Stimulated activated CD4-positive, alpha-beta T cell treated with anti-CD3 and anti-CD28 coated beads, TNF-alpha, amount 100 ng/mL, for 24 hours (primary cell): ENCODE measurements at places on chromosomes 3 and 15.

GRCh38 chr15:33242165-33242564, 47.7 kb upstream of the FMN1 start:
- DNase-seq: peak; percentile 3

GRCh38 chr3:140296796-140297352, 361.9 kb downstream of the CLSTN2 start:
- no peak for DNase-seq

DNA sequence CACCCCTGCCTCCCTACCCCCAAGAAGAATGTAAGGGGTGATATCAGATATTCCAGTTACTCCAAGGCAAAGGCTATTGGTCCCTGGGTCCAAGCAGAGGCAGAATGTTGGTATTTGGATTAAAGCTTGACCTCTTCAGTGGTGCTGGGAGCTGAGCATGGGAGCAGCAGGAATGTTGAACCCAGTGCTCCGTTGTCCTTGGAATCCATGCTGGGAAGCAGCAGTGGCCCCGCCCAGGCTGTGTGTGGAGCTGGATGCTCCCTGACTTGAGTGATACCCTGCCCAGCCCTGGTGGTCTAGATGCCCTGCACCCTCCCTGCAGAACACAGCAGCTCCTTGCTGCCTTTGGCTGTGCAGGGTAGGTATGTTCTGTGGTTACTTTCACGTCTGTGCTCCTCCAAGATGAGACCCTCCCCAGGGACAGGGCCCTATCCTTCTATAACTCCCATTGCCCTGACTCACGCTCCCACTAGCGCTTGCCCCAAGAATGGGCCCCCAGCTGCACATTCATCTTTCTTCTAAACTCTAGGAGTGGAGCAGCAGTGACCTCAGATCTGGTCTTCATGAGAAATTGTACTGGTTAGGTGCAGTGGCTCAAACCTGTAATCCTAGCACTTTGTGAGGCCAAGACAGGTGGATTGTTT, 35.1 kb downstream of the UMPS start:
- DNase-seq: no peak

- DNase-seq: no peak
These were observed 3.5 kb upstream of the PARP16 start for GRCh38 chr15:65290228-65290627.

DNA sequence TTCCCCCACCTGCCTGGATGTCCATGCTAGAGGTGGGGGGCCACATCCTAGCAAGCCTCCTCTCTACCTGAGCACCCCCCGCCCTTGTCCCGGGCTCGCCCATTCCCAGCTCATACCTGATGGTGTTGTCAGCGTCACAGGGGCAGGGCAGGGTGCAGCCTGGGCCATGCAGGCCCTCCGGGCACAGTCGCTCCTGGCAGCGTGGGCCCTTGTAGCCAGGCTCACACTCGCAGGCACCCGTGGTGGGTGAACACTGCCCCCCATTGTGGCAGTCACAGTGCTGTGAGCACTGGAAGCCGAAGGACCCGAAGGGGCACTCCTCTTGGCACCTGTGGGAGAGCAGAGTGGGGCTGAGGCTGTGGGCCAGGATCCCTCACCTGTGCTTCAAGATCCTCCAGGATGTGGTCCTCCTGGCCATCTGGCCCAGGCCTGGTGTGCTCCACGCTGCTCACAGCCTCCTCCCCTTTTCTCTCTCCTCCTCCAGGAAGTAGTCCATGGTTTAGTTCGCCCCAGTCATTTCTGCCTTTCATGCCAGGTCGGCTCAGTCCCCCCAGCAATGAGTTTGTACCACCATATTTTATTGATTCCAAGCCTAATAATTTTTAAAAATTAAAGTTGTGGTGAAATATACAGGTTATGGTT, 95.6 kb downstream of the RAB11A start:
- DNase-seq: no peak

GRCh38 chr3:133531981-133532380, 41.5 kb upstream of the CDV3 start:
- no peak for DNase-seq

DNA sequence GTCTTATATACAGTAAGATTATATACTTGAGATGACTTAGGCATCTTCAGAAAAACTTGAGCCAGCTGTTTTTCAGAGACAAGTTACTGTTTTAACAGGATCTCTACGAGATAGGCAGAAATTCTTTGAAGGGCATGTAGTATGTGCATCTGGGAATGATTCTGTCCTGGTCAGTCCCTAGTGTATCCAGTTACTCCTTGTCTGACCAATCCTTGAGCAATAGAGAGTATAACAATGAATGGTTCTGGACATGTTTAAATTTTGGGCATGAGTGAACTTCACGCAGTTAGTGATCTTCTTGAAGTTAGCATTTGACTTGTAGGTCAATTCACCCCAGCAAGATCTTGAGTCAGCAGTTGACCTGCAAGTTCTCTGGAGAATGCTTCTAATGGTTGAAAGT, 24.7 kb upstream of the HHLA2 start:
- DNase-seq: no peak

GRCh38 chr3:178010306-178010705, 525.9 kb upstream of the KCNMB2 start:
- DNase-seq: no peak

- DNase-seq: no peak
These were observed 156.6 kb upstream of the UBE2E2 start for GRCh38 chr3:23046536-23046935.

DNA sequence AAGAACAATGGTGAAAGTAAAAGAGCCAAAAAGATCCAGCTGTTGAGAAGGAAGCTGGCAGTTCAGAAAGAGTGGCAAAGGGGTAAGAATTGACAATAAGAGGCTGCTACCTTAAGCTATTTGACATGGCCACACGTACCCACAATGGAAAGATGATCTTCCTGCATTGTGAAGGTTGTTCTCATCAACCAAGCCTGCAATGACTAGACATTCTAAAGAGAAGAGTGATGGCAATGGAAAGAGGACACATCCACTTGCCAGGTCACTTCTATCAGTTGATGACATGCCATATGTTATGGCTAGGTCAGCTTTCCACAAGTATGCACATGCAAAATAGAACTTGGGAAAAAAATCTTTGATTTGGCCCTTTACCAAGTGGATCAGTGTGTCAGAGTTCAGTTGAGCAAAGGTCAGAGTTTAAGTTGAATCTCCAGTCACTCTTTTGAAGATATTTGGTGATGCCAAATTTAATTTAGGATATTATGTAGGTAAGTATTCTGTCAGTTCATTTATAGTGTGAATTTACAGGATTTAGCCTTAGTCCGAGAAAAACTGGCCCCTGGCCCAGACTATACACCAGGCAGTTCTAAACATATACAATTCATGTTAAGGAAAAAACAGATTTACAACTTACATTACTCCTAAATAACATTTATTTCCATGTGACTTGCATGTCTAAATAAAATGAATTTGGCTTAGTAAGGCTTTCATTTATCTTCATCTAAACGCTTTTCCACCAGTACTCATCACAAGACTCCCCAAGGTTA, 104.9 kb upstream of the FLNB start:
- DNase-seq: no peak

DNA sequence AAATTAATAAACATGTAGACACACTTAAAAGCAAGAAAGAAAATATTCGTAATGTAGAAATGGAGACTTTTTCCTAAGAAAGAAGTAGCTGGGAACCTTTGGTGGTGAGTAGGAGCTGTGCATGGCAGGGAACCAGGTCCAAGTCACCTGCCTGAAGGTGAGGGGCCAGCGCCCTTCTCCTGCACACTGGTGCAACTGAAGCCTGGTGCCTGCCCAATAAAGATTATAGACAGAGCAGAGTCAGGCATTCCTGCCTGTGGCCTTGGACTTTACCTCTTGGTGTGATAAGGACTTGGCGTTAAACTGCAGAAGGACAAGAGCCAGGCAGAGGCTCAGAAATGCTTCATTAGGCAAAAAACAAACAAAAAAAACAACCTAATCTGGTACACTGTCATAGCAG, 14.2 kb downstream of the CFAP91 start:
- no peak for DNase-seq

DNA sequence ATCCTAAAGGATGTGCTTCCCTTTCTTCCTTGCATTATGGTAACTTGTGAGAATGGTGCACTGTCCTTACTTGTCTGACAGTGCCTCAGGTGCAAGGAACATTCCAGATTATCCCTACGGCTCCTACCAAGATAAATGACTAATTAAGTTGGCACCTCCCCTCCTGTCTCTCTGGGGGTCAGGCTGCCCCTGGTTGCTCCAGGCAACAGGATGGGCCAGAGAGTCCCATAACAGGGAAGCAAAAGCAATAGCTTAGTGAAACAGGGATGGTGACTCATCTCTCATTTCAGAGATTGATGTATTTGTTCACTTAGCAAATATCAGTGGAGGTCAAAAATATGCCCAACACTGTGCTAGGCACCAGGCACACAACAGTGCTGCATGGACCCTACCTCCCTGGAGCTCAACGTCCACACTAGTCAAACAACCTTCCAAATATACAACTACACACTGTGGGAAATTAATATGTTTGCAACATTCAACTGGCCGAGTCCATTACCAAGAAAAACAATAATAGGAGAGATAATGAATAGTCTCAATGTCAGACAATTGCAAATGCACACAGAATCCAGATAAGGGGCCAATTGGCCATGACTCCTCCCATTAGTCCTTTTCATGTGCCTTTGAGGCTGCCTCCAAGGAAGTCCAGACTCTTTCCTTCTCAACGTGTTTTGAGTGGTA, 249.0 kb downstream of the TLE3 start:
- DNase-seq: no peak

DNA sequence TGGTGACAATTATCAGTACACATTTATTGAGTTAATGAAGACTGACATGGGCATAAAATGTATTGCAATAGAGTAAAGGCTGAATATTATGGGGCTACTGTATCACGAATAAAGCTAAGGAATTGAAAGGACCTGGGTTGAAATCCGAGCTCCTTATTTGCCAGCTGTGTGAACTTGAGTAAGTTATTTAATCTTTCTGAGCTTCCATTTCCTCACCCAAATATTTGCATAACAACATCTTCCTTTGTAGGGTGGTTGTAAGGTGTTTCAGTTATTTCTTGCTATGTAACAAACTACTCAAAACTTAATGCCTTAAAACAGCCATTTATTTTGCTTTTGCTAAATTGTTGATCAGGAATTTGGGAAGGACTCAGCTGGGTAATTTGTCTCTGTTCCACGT, 111.1 kb upstream of the TSC22D2 start:
- no peak for DNase-seq

DNA sequence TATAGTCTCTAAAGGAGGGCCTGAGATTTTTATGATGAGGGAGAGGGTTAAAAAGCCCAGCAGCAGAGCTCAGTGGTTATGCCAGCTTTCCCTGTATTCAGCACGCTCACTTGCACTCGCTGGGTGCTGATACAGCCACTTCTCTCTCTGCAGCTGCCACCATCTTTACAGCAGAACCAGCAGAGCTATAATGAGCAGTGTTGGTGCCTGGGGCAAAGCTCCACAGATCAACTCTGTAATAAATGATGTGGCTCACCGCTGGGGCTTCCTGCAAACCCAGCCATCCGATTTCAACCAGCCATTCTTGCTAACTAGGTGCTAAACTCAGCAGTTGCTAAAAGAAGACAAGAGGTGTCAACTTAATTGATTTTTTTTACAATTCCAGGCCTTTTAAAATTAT, 48.0 kb downstream of the ARNT2 start:
- DNase-seq: no peak

DNA sequence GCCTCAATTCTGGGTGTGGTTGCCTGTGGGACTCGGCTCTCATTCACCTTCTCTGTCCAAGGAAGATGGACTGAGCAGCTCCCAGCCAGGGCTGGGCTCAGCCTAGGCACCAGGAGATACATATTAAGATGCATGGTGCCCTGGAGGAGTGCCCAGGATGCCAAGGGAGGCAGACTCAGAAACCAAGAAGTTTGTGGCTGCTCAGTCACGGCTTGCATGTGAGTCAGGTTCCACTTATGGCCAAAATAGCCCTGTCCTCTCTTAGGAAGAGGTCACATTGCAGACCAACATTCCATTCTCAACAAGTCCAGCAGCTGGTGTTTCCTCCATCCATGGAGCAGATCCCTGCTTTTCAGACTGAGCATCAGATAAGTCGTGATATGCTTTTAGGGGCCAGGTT, 21.8 kb downstream of the CDCP1 start:
- DNase-seq: no peak

DNA sequence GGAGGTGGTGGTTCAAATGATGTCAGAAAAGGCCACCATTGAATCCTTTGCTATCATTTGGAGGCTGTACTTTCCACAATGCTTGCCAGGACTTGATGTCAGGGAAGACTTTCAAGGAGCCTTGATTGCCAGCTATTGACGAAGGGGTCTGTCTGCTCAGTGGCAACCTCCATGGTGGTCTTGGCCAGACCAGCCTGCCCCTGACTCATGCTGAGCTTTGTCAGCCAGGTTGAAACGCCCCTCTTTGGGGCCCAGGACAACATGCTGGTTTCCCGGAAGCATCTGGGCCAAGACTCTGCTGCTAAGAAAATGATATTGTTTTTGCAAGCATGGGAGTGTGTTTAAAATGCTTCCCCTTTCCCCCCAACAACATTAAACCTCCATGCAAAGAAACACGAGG, 26.7 kb downstream of the CGNL1 start:
- DNase-seq: no peak

- DNase-seq: no peak
These were observed 69.3 kb downstream of the SMAD6 start for GRCh38 chr15:66771351-66771650.

GRCh38 chr3:30516238-30516637, 90.2 kb upstream of the TGFBR2 start:
- DNase-seq: no peak

GRCh38 chr3:191631496-191631895, 170.5 kb downstream of the PYDC2 start:
- no peak for DNase-seq
